ENCODE measurements at places on chromosomes 3 and 15.

GRCh38 chr3:195860456-195860855, 47.9 kb downstream of the TNK2 start:
- DNase-seq, result no peak

GRCh38 chr3:100257586-100257985, 3.2 kb upstream of the TBC1D23 start:
- DNase-seq, result no peak

DNA sequence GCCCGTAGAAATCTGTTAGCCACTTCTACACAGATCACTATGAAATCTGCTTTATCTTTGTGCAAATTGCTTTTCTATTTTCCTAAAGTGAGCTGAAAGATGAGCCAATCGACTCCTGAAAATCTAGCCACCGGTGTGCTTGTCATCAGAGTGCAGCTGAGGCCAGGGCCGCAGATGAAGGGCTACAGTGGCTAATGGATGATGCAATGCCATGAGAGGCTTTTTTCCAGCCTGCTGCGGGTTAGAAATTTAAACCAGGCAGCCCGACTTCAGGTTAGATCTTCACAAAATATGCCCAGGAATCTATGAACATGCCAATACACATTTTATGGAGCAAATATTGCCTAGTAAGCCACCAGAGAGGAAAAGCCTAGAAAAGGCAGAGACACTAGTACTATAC, 948.2 kb upstream of the CFAP20DC start:
- no peak for DNase-seq

- no peak for DNase-seq
Observed at GRCh38 chr15:62816342-62817069, 226.0 kb upstream of the TPM1 start.

DNA sequence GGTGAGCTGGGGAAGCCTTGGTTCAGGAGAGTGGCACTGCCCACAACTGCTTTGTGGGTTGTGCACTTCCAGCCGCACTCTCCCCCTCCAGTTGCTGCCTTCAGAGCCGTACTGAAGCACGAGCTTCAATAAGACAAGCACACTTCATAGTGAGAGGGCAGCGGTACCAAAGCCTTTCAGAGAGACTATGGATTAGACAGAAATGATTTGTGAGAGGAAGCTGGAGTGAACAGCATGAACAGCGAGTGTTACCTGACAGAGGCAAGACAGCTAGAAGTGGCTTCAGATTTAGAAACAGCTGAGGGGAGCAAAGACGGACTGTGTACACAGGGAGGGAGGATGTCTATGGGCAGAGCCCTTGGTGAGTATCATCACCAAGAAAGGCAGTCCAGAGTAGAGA, 31.1 kb downstream of the HCLS1 start:
- no peak for DNase-seq

- DNase-seq, result peak; percentile 24
Observed at GRCh38 chr15:51830276-51830806, 888 bp downstream of the TMOD3 start.

GRCh38 chr15:90864507-90864906, 3.9 kb upstream of the FURIN start:
- no peak for DNase-seq

DNA sequence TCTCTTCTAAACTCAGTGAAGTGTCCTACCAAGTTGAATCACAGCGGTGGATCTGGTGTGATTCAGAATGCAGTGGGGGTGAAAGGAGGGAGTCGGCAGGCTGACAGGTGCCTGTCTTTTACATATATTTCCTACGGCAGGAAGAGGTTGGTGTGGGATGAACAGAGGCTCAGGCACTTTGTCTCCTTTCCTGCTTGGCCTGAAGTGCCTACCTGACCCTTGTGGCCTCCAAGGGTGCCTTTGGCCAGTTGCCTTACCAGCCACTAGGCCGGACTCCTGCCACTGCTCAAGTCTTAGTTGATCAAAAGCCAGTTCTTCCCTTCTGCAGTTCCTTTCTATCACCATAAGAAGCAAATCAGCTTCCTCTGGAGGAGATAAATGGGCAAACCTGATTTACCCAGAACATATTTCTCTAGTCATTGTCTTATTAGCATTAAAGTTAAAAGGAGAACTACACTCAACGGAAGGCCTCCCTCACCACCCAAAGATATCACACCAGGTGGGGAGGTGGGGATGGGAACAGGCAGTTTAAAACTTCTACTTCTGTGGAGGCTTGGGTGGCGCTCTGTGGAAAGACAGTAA, 52.1 kb downstream of the CRTC3 start:
- DNase-seq, result no peak

DNA sequence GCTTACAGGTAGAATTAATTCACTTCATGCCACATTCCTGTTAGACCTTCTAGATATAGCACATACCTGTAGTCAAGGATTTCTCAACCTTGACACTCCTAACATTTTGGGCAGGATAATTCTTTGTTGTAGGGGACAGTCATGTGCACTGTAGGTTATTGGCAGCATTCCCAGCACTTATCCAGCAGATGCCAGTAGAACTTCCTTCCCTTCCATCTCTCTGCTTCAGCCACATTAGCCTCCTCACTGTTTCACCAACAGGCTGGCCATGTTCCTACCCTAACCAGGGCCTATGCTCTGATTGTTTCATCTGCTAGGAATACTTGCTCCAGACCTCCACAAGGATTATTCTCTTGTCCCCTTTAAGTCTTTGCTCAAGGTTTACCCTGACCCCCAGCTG, 68.0 kb upstream of the STAC start:
- no peak for DNase-seq

DNA sequence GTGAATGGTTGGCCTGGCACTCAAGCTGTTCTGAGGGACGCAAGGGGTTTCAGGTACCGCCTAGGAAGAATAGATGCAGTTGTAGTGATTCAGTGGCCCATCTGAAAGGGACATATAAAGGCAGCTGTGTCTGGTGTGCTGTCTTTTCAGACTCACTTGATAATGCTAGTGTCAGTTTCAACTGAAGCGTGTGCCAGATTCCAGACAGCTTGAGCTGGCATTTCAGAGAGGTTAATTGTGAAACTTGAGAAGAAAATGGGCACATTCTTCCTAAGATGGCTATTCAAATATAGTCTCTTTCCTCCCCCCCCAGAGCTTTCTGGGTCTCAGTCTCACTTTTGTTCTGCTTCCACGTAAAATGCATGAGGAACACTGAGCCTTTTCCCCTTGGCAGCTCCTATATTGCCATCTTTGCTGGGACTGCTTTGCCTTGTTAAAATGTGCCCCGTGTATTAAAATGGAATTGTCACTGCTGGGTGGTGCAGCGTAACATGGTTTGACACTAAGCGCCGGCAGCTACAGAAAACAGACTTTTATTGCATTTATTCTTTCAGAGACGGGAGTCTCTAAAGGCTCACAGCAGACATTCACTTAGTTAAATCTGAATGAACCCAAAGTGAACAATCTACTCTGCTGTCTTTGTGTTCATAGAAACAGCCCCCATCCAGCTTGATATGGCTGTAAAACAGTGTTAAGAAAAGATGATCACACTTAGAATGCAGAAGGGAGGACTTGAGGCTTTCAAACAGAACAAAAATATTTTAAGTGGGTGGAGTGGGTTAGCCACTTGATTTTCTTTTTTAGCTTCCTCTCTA, 478.7 kb downstream of the RBMS3 start:
- DNase-seq, result no peak

GRCh38 chr15:40407330-40407990, 1.9 kb downstream of the IVD start:
- DNase-seq, result peak; percentile 86

GRCh38 chr3:13684854-13685253, 135.9 kb downstream of the FBLN2 start:
- no peak for DNase-seq
